ENCODE measurements at places on chromosomes 1 and 21.

- no peak for DNase-seq
Measured at GRCh38 chr1:101153692-101154091, 83.1 kb upstream of the S1PR1 start.

DNA sequence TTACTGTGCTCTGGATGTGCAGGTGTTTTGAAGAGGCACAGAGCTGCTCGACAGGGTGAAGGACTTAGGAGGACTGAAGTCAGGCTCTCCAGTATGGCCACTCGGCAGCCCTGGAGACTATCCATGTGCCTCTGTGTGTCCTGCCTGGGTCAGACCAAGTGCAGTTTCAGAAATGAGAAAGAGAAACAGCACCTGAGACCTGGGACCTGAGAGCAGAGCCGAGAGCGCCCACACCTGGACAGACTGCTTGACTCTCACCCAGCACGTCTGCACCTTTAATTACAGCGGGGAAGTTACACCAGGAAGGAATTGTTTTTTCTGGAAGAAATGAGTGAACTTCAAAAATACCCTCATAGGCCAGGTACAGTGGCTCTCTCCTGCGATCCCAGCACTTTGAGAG lies 59.7 kb upstream of the COL6A1 start:
- DNase-seq, result no peak

GRCh38 chr1:31753707-31754349 lies 10.3 kb downstream of the ADGRB2 start:
- no peak for DNase-seq

GRCh38 chr1:206427291-206427690 lies 43.0 kb upstream of the IKBKE start:
- no peak for DNase-seq

- no peak for DNase-seq
Measured at GRCh38 chr1:241711326-241711725, 59.2 kb downstream of the WDR64 start.

GRCh38 chr1:246791303-246791918 lies 67.2 kb downstream of the SCCPDH start:
- no peak for DNase-seq

- DNase-seq, result no peak
Measured at GRCh38 chr1:57312869-57313268, 111.0 kb downstream of the DAB1 start.

DNA sequence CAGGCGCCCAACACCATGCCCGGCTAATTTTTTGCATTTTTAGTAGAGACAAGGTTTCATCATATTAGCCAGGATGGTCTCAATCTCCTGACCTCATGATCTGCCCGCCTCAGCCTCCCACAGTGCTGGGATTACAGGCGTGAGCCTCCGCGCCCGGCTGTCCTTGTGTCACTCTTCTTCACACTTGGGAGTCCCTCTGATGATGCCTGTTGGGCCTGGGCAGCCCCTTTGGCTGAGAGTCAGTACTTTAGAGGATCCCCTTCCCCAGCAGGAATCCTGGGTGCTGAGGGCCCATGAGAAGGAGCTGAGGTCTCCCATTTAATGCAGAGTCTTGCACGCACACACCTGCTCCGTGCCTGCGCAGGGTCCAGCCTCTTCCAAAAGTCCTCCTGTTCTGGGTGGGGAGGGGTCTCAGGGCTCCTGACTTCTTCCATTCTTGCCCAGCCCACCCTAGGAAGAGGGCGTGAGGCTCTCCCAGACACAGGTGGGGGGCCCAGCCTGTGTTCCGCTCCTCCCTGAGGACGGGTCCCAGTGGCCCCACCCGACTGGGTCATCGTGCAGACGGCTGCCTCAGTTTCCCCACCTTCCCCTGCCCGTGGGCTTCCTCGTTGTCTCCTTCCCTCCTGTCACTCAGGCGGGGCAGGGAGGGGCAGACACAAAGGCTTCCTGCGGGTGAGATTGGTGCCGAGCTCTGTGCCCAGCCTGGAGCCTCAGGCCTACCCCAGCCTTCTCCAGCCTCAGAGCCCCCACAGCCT lies 3.9 kb downstream of the TTLL10 start:
- DNase-seq, result no peak

GRCh38 chr1:27318596-27318995 lies 3.4 kb upstream of the TMEM222 start:
- DNase-seq, result no peak

DNA sequence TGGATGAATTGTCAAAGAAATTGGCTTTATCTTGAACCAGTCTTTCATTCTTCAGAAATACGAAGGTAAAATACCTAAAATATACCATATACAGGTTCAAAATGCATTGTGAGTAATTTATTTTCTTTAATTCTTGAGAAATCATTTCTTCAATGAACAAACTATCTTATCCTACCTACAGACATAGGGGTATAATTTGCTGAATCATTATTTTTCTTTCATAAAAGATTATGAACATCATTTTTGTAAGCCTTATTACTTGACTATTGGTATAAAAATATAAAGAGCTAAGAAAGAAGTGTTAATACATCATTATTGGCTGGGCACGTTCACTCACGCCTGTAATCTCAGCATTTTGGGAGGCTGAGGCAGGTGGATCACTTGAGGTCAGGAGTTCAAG lies 167.7 kb downstream of the DNAH14 start:
- DNase-seq, result no peak

DNA sequence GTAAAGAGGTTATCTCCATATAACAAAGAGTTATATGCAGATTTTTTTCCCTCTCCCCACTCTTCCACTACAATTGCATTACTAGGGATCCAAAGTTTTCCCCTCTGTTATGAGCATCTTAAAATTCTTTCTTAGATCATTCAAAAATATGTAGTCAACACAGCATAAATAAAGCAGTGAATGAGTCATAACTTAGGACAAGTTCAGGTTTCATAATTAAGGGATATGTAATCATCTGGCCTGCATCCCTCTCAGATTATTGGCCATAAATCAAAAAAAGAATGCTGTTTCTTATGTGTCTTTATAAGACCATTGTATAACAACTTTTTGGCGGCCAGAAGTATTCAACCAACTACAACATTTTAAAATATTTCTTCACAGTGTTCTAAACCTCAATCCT lies 1526.1 kb downstream of the KCNT2 start:
- no peak for DNase-seq

DNA sequence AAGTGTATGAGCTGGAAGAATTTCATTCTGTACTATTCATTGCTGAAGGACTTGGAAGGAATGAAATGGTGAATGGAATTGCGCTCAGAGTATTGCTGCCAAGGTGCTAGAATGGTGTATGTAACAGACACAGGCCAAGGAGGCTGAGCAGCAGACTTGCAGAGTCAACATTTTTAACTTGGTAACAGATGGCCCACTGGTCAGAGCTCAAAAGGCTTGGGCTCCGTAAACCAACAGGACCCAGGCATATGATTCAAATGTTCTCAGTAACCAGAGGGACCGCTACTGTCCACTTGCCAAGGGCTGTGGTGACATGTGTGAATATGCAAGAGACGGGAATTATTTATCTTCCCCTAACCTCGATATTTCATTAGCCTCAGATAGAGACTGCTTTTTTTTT lies 28.8 kb upstream of the PTGFRN start:
- DNase-seq, result no peak

DNA sequence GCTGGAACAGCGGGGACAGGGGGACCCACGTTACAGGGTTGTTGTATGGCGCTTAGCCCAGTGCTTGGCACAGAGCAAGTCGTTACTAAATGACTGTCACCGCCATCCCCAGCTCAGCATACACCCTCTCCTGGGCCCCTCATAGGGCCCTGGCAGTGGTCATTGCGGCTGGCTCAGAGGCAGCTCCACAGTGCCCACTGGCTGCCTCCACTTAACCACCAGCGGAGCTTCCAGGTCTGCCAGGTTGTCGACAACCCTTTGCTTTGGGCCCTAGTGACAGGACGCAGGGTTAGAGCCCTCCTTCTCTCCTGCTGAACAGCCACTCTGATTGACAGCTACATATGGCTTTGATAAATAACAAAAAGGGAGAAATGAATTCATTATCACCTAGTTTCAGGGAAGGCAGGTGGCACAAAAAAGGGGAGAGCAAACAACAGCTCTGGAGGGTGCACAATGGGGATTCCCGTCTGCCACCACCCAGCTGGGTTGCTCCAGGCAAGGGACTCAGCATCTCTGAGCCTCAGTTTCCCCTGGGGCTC lies 4.8 kb downstream of the EFHD2 start:
- DNase-seq, result no peak

- no peak for DNase-seq
Measured at GRCh38 chr1:19340387-19340937, 28.3 kb downstream of the SLC66A1 start.

GRCh38 chr1:37660664-37661063 lies 26.0 kb upstream of the RSPO1 start:
- no peak for DNase-seq

DNA sequence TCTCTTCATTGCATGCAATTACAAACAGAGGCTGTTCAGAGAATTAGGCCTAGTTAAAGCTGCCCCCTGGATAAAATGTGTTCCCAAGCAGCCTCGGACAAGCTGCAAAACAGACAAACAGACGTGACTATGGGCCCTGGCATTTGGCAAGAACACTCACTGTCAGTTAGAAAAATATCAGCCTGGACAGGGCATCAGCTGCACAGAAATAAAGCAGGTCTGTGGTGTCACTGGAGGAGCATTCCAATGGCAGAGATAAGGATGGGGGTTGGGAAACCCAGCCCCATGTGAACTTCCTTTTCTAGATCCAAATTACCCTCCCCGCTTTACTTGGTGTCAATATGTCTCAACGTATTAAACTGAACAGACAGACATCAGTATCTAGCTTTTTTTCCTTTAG lies 177.1 kb downstream of the GPATCH2 start:
- no peak for DNase-seq

DNA sequence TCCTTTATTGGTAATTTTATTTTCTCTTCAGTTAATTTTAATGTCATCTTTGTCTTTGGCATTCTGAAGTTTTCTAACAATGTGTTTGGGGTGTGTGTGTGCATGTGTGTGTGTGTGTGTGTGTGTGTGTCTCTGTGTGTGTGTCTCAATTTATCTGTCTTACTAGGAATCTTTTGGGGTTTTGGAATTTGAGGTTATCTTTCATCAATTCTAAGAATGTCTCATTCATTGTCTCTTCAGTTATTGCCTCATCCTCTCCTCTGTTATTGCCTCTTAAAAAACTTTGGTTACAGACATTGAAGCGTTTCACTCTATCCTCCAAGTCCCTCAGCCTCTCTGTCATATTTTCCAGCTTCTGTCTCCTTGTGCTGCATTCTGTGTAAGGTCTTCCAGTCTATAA lies 18.1 kb upstream of the SAMD13 start:
- DNase-seq, result no peak

DNA sequence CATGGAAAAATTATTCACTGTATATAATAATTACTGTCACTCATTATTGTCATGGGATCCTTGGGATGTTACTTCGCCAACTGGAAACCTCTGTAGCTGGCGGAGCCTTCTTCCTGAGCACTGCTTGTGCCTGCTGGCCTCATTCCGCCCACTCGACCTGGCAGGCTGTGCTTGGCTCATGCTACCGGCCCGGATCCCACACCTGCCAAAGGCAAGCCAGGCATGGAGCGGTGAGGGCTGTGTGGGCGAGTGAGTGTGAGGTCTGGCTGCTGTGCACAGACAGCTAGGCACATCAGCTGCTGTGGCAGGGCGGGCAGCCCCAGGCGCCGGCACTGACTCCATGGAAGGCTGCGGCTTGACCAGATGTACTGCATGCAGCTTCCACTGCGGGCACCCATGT lies 78.4 kb downstream of the DISP1 start:
- no peak for DNase-seq

DNA sequence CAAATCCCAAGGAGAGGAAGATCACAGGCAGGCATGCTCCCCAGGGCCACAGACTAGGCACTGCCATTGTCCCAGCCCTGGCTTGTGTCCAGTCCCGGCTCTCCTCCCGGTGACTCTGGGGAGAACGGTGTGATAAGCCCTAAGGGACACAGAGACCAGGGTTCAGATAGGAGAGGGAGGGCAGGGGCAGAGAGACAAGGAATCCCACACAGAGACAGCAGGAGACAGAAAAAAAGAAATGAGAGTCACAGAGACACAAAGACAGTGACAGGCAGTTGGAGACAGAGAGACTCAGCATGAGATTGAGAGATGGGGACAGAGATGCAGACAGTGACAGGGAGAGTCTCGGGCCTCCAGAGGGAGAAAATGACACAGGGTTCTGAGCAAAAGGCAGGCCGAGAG lies 361 bp downstream of the INSRR start:
- no peak for DNase-seq

Measured in stimulated activated CD4-positive, alpha-beta T cell treated with anti-CD3 and anti-CD28 coated beads, Interleukin-1b, Interleukin-23, amount 100 ng/mL, for 48 hours (primary cell).